ENCODE measurements at places on chromosomes 2 and 18.

DNA sequence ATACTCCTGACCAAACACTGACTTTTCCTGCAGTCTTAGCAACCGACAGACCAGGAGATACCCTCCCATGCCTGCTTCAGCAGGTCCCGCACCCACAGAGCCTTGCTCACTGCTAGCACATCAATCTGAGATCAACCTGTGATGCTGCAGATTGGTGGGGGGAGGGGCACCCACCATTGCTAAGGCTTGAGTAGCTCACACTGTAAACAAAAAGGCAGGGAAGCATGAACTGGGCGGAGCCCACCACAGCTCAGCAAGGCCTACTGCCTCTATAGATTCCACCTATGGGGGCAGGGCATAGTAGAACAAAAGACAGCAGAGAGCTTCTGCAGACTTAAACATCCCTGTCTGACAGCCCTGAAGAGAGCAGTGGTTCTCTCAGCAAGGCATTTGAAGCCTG lies 109.7 kb downstream of the SP100 start:
- no peak for DNase-seq

DNA sequence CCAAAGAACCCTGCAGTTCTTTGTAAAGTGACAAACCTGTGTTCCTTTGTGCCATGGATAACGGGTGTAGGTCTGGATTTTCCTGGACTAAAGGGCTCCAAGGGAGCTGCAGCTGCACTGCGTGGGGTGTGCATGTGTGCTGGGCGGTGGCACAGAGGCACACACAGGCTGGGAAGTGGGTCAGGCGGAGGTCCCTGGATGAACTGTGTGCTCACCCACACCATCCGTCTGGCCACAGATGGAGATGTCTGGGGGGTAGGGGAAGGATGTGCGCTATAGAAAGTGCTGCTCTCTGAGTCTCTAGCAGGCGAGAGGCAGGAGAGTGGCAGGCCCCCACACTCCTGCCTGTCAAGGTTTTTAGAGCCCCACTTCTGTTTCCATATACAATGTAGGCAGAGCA lies 137.2 kb downstream of the LOXHD1 start:
- DNase-seq, result no peak

- DNase-seq, result peak; percentile 9
These were observed 16.1 kb upstream of the XDH start for GRCh38 chr2:31430439-31431165.

GRCh38 chr2:213098612-213099011 lies 52.8 kb downstream of the IKZF2 start:
- DNase-seq, result no peak

DNA sequence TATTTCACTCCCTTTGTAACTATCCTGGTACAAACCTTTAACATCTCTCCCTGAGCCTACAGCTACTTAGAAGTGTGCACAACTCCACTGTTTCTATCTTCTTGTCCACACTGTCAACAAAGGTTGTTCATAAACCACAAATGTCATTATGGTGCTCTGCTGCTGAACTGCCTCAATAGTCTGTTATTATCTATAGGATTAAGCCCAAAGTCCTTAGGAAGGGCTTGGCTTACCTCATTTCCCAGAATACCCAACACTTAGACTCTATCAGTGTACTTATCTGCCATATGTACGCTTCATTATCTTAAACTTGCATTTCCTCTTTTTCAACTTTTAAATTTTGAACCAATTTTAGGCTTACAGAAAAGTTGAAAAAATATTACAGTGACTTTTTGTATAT lies 94.2 kb downstream of the HNMT start:
- no peak for DNase-seq

GRCh38 chr2:101753720-101754490 lies 56.4 kb downstream of the MAP4K4 start:
- DNase-seq, result no peak

Measured in M059J (cell line).